Activated naive CD4-positive, alpha-beta T cell (primary cell): ENCODE measurements at places on chromosomes 6 and 20.

GRCh38 chr6:1057490-1058135, 254.3 kb upstream of the FOXQ1 start:
- no peak for DNase-seq

DNA sequence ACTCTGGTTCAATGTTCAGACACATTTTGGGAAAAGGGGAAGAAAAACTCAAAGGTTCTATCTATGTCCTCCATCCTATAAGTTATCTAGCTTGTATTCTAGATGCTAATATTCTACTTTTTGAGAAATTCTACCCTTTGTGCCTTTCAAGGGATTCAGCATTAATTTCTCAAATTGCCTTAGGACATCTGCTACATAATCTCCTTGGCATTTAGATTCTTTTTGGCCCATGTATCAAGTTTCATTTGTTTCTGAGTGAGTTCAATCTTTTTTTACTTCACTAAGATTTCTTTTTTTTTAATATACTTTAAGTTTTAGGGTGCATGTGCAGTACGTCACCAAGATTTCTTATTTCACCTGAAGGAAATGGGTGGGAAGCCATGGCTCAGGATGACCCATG, 232.7 kb upstream of the TENT5A start:
- no peak for DNase-seq

DNA sequence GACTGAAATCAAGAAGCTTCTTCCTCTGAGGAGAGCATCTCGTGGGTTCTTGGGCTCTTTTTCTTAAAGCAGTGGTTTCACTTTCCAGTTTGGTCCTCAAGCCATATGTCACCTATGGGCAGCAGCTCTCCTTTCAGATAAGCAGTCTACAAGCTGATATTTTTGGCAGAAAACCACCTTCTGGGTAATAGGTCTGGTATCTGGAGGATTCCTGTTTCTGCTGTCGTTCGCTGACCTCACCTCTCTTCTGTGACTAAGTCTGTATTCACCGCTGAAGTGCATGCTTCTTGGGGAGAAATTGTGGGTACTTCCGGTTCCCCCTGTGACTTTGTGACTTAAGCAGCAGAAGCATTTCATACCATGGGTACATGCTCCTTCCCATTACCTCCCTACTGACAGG, 193.6 kb downstream of the EDN1 start:
- DNase-seq: no peak

- no peak for DNase-seq
Measured at GRCh38 chr6:1385129-1386037, 4.0 kb upstream of the FOXF2 start.

- DNase-seq: no peak
Measured at GRCh38 chr6:116099036-116099435, 1.6 kb upstream of the NT5DC1 start.
